Uterus (tissue), 4 donors: ENCODE measurements at places on chromosomes 12 and 14.

DNA sequence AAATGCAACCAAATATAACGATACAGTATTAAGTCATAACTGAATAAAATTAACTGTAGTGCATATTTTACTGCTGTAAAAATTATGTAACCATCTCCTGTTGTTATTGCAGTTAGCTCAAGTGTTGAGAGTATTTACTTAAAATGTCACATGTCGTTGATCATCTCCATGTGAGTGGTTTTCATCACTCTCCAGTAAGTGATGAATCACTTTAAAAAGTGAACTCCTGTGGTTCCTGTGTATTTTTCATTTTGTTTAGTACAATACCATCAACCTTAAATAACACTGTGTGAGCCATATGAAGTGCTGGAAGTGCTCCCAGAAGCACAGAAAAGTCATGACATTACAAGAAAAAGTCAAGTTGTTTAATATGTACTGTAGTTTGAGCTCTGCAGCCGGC lies 104.7 kb upstream of the SLCO1B1 start:
- no peak for DNase-seq

DNA sequence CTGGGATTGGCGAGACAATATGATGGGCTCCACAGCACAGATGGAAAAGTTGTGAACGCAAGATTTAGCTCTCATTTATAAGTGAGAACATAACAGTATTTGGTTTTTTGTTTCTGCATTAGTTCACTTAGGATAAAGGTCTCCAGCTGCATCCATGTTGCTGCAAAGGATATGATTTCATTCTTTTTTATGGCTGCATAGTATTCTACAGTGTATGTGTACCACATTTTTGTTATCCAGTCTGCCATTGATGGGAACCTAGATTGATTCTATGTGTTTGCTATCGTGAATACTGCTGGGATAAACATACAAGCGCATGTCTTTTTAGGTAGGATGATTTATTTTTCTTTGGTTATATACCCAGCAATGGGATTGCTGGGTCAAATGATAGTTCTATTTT lies 23.6 kb downstream of the TBK1 start:
- no peak for DNase-seq

- no peak for DNase-seq
These were observed 37.0 kb upstream of the FBXO33 start for GRCh38 chr14:39469094-39469710.

- DNase-seq: no peak
These were observed 1.1 kb downstream of the GALNT16 start for GRCh38 chr14:69260861-69261564.

GRCh38 chr12:998020-998874 lies 7.2 kb downstream of the ERC1 start:
- no peak for DNase-seq

GRCh38 chr12:24839268-24839791 lies 109.6 kb downstream of the BCAT1 start:
- no peak for DNase-seq

- DNase-seq: peak; percentile 27
These were observed 116.4 kb downstream of the LRIG3 start for GRCh38 chr12:58803908-58804307.

- DNase-seq: no peak
These were observed 5.2 kb downstream of the RHOF start for GRCh38 chr12:121788176-121788818.

DNA sequence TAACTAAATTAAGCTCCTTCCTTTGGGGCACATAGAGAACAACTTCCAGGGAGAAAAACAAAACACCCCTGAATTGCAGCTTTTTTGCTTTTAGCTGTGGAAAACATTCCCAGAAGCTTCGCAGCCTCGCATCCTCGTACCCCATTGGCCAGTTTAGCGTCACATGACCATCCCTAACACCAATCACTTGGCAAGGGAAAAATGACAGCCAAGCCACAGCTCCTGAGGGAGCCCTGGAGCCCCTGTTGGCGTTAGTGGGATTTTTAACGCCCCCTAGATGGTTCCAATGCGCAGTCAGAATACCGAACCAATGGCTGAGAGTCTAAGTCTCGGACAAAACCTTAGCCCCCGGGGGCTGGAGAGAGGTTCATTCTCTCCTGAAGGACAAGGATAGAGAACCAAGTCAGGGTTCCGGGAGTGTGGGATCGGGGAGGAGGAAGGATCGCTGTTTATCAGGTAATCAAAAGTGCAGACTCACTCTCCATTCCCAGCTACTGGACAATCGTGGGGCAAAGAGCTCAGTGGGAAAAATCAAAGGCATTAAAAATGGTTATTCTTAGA lies 135.6 kb upstream of the HIF1A start:
- DNase-seq: no peak

DNA sequence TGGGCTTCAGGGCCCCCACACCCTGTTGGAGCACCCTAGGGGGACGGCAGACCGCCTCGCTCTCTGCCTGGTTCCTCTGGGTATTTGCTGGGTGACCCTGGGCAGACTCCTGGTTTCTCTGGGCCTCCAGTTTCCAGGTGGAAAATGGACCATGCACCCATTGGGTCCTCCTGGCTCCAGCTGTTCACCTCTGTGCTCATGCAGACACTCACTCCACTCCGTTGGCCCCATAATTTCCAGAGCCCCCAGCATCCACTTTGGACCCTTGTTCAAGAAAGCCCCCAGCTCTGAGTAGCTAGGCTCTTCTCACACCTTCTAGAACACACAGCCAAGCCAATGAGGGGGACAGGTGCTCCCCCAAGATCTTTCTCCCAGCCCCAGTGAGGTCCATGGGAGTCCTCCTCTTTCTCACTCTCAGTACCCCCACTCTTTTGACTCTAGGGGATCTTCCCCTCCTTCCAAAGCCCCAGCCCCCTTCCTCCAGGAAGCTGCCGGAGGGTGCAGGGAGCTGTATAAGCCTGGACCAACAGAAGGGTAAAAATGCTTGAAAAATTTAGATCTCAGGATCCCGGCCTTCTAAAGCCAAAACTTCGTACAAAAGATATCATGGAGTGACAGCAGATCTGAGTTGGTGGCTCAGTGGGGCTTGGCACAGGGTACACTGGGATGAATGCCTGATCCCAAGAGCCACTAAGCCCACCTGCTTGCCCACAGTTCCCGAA lies 174.8 kb upstream of the RTL1 start:
- DNase-seq: no peak

- DNase-seq: no peak
These were observed 21.0 kb downstream of the C12orf75 start for GRCh38 chr12:105351523-105351922.

DNA sequence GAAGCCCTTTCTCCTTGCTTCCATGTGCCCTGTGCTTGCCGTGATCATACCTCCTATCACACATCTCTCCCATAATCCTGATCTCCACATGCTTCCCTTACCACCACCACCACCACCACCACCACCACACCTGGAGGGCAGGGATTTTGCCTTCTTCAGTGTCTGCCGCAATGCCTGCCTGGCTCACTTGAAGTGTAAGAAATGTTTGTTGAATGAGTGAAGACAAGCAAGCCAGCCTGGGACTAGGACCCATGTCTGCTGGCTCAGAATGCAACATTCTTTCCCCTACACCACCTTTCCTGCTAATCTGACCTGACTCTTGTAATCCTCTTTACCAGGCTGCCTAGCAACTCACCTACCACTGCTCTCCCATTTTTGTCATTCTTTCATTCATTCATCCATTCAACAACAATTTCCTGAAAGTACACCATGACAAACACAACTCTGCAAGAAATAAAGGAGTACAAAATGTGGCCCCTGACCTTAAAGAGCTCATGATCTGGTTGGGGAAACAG lies 3.5 kb upstream of the NID2 start:
- no peak for DNase-seq

DNA sequence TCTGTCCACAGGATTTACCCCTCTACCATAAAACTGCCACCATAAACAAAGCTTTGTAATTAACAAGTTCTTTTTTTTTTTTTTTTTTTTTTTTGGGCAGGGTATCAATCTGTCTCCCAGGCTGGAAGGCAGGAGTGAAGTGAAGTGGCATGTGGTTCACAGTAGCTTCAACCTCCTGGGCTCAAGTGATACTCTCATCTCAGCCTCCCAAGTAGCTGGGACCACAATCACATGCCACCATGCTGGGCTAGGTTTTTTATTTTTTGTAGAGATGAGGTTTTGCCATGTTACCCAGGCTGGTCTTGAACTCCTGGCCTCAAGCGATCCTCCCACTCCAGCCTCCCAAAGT lies 61.1 kb upstream of the NUDT4 start:
- DNase-seq: no peak

DNA sequence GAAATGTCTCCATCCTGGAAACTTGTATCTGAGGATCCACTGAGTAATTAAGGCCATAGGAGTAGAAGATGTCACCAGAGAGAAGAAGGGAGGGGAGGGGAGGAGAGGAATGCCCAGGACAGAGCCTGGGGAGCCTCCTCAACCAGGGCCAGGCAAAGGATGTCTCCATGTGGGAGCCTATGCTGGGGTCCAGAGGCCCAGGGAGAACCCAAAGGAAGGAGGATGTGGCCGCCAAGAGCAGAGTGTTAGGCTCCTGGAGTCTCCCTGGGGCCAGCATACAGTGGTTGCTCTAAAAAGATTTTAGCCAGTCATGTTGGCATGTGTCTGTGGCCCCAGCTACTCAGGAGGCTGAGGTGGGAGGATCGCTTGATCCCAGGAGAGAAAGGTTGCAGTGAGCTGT lies 92.6 kb downstream of the DICER1 start:
- DNase-seq: no peak

DNA sequence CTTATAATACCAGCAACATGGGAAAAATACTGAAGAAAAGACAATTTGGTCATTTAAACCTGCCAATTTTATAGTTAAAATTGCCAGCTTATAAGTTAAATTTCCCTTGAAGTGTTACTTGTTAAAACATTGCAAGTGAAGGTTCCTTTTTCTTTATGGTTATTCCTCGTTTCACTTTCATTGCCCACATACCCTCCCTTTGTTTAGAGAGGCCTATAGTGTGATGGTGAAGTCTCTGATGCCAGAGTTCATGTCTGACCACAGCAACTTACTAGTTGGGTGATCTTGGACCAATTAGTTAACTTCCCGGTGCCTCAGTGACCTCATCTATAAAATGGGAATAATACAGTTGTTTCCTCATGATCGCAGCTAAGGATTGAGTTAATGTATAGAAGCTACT lies 173.5 kb downstream of the ANO6 start:
- DNase-seq: no peak

DNA sequence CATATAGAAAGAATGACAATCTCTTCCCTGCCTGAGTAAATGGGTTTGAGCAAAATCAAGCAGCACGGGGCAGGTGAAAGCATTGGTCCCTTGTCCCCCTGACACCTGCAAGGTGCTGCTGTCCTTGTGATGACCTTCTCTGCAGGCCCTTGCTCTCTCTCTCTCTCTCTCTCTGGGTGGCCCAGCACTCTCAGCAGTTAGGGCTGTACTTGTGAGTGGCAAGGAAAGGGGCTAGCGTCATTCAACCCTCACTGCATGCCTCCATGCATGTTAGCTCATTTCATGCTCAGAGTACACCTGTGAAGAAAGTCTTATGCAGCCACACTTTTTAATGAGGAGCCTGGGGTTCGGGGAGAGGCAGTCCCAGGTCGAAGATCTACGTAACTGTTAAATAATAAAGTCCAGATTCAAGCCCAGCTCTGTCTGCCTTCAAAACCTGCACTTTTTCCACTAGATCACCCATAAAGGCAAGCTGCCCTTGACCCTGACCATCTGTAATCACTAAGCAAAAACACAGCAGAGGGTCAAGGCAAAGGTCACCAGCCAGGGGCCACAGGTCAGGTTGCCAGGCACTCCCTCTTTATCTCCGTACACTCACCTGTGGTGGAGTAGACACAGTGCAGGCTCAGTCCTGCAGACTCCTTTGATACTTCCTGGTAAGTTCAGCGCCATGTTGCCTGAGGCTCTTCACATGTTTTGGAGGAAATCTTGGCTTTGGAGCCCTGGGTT lies 44.9 kb upstream of the CLMN start:
- DNase-seq: no peak

DNA sequence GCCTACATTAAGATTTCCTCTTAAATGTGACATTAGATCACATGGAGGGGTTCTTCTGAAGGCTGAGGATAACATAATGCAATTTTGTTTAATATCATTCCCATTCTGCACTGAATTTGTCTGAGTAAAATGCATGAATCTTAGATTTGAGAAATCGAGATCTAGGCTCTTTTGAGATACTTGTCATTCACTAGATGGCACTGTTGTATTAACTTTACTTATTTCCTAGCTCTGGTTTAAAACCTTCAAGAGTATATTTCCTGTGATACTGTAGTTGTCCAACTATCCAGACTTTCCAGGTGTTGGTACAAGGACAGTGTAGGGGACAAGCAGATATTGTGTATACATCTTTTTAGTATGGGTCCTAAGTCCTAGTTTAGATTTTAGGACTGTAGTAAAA lies 91.7 kb upstream of the SEL1L start:
- DNase-seq: no peak

- no peak for DNase-seq
These were observed 239.2 kb upstream of the CPNE8 start for GRCh38 chr12:39144613-39145061.

DNA sequence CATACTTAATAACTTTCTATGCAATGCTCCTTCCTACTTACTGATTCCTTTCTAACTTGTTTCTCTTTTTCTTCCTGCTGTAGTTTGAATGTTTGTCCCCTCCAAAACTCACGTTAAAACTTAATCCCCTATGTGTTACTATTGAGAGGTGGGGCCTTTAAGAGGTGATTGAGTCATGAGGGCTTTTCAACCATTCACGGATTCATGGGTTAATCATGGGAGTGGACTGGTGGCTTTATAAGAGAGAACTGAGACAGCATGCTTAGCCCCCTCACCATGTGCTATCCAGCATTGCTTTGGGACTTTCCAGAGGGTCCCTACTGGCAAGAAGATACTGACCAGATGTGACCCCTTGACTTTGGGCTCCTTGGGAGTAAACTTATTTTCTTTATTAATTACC lies 66.0 kb upstream of the TRIM9 start:
- DNase-seq: no peak

GRCh38 chr12:47704719-47705118 lies 1.1 kb downstream of the RPAP3 start:
- no peak for DNase-seq

- no peak for DNase-seq
These were observed 155.5 kb downstream of the PTCSC3 start for GRCh38 chr14:36021030-36021422.

- no peak for DNase-seq
These were observed 13.7 kb downstream of the OR6J1 start for GRCh38 chr14:22630486-22630885.

- peak; percentile 83 for DNase-seq
These were observed 17.4 kb upstream of the GALNT16 start for GRCh38 chr14:69242311-69243224.

GRCh38 chr12:4526923-4527546 lies 11.7 kb upstream of the RAD51AP1 start:
- DNase-seq: no peak

DNA sequence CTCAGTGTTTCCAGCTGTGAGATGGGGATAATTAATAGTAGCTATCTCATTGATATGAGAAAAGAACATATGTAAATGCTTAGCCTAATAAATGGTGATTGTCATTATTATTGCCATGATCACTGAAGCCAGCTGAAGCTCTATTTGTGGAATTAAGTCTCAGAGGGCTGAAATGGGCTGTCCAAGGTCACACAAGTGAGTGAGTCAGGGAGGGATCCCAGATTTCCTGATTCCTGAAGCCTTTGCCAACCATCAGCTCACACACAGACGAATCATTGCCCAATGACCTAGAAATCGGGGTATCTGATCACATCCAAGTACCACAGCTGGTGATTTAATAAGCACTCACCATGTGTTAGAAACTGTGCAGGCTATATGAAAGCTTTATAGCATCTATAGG lies 21.6 kb upstream of the TMEM229B start:
- DNase-seq: no peak

GRCh38 chr14:21103411-21103709 lies 2.5 kb downstream of the TMEM253 start:
- DNase-seq: no peak

- no peak for DNase-seq
These were observed 14.8 kb upstream of the PLA2G1B start for GRCh38 chr12:120342175-120343038.
